MV-4-11 (cell line): ENCODE measurements at places on chromosomes 1 and 21.

GRCh38 chr1:233033361-233033760 lies 83.0 kb downstream of the NTPCR start:
- DNase-seq: peak; percentile 43

GRCh38 chr1:237879195-237879594 lies 11.5 kb downstream of the ZP4 start:
- DNase-seq: no peak

GRCh38 chr1:5901841-5902240 lies 90.4 kb downstream of the NPHP4 start:
- DNase-seq: no peak

GRCh38 chr1:185739967-185740366 lies 5.8 kb downstream of the HMCN1 start:
- no peak for DNase-seq

DNA sequence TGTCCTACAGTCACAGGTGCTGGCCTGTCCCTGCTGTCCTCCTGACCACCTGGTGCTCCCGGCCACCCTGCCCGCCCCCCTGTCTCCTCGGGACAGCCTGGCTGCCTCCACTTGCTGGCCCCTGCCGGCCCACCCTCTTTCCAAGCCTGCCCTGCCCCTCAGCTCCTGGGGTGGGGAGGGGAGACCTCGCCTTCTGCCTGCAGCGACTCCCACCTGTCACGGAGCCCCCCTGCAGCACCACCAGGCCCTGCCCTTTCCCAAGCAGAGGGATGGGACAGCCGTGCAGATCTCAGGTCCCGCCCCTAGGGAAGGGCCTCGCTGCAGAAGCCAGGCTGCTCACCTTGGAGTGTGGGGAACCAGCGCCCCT lies 7.5 kb downstream of the LRRC3 start:
- no peak for DNase-seq

DNA sequence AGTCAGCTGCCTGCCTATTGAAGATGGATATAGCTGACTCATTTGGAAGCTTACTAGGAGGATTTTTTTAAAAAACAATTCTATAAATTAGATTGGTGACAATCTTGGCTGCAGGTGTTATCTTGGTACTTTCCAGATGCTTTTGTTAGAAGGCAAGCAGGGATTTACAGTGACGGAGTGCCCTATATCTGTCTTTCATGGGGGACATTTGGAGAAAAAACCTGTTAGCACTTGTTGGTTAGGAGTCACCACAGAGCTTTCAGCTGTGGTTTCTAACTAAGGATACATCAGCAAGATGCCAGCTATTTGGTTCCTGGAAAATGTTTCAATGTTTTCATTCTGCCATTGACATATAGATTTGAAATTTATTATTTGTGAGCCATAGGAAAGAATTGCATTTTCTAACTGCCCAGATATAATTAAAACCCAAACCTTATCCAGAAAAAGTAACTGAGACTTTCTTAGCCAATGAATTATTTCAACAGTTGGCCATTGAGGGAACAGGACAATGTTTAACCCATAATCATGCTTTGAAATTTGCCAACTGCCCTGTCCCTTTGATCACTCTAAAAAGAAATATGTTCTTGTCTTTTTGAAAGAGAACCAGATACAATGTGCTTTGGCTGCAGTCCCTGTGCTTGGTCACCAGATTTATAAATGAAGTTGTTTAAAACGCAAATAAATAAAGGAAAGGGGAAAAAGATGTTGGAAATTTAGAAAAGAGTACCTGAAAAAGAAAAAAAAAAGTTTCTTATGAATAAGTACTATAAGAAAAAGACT lies 761.0 kb upstream of the CXADR start:
- DNase-seq: no peak

- no peak for DNase-seq
Measured at GRCh38 chr1:51154776-51155175, 52.7 kb downstream of the C1orf185 start.

- peak; percentile 31 for DNase-seq
Measured at GRCh38 chr1:157099633-157100009, at the start of gene ETV3L. ETV3L (minus strand) TSS chr1:157099808; CDS start chr1:157099523, 285 bp downstream.

DNA sequence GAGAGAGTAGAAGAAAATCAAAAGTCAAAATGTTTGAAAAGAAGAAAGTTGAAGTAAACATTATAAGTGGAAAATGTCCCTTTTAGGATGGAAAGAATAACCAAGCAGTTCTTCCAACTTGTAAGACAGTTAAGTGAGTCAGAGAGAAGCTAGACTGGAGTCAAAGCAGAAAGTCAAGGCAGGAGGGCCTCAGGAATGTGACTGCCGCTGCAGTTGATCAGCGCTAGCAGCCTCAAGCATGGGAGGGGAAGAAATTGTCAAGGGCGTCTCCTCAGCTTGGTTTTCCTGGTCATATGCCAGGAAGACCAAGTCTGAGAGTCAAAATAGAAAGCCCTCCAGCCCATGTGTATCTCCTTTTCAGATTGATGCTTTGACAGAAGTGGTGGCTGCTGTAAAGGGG lies 23.2 kb downstream of the HAO2 start:
- DNase-seq: no peak

DNA sequence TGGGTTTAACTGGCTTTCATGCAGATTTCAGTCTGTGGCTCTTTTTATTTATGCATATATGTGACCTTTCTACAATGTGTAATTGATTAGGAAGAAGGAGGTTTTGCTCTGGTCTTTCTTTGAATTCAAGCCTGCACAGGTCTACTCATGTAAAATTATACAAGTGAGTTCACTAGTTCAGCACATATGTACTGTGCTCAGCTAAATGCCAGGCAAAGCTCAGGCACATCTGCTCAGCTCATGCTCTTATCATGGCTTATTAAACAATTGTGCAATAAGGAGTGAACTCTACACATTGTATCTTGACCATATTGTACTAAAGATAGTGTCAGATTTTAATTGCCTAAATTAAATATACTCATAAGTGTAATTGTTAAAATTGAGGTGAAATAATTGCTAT lies 378.4 kb downstream of the ADGRL2 start:
- no peak for DNase-seq

DNA sequence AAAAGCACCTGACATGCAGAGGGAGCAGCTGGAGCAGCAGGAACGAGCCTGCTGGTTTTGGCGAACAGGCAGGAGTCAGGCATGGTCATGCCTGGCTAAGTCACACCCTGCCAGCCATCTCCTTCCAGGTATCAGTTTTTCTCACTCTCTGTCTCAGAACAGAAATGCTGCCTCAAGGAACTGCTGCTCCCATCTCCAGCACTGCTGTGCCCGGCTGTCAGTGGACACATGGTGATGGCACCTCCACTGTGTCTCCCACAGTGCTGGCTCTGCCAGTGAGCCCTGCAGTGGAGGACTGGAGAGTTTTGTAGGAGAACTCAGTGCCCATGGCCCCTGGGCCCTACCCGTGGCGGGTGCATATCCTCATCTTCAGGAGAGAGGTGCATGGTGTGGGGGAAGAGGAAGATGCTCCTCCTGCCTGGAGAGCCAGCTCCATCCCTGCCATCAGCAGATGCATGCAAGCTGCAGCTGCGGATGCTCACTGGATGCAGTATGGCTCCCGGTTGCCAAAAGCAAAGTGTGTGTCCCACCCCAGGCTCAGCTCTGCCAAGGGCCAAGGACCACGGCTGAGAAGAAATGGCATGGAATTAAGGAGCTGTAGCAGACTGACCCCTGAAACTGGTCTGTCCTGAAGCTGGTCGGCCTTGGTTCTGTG lies 114.7 kb downstream of the GRIK3 start:
- DNase-seq: no peak

GRCh38 chr1:216805233-216805632 lies 82.0 kb upstream of the ESRRG start:
- no peak for DNase-seq
